ENCODE measurements at places on chromosomes 2 and 18. TPM values are rescaled to one million over a fixed set of nuclear protein-coding genes. Genes with fewer than 3 reads are reported as not detected.

DNA sequence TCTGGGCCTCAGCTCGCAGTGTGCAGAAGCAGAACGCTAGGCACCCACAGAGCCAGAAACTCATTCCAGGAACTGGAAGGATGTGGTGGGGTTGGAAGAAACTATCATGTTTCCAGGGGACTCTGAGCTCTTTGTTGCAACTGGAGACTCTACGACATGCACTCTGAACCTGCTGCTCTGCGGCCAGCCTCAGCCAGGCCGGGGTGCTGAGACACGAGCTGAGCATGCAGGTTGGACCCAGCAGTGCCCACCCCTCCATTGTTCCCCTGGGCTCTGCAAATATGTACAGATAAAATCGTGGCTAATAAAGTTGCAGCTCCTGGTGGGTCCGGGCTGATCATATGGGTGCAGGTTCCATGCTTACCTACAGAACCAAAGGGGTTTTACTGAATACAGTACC is 37.6 kb upstream of the ARL4C start:
- ATAC-seq = no peak

GRCh38 chr2:110794951-110795350 is 62.6 kb downstream of the ACOXL start:
- ATAC-seq = no peak

- no peak for ATAC-seq
Observed at GRCh38 chr2:118643294-118643693, 204.2 kb downstream of the EN1 start.

- ATAC-seq = peak; percentile 65
Observed at GRCh38 chr2:218282173-218282991, 9.9 kb downstream of the TMBIM1 start.

- ATAC-seq = peak; percentile 76
Observed at GRCh38 chr18:48306838-48307237, 102.3 kb downstream of the ZBTB7C start.

GRCh38 chr2:54638774-54639187 is 84.7 kb upstream of the EML6 start:
- no peak for ATAC-seq

The CRYGD gene
- total RNA-seq = not detected
